Ascending aorta (tissue), 2 donors: ENCODE measurements at places on chromosomes 6 and 20.

DNA sequence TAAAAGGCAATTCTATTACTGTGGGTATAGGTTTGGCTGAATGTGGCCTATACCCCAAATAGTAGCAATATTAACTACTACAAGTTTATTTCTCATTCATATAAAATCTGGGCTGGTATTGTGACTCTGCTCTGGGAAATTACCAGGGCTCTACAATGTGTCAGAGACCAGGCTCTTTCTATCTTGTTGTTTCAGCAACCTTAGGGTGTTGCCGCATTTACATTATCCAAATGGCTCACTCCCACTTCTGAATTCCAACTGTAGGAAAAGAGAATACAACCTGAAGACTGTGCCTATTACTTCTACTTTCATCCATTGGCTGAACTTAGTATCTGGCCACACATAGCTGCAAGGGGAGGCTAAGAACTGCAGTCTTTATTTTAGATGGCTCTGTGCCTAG lies 106.7 kb upstream of the CENPW start:
- no peak for DNase-seq

- no peak for DNase-seq
Observed at GRCh38 chr20:10119336-10119735, 84.5 kb downstream of the ANKEF1 start.

GRCh38 chr6:74573613-74574012 lies 632.2 kb downstream of the COL12A1 start:
- DNase-seq = no peak

GRCh38 chr6:71321314-71321713 lies 32.7 kb downstream of the OGFRL1 start:
- DNase-seq = no peak

GRCh38 chr6:106512048-106512967 lies 117.0 kb downstream of the RTN4IP1 start:
- no peak for DNase-seq

- no peak for DNase-seq
Observed at GRCh38 chr20:1169224-1169623, 15.6 kb downstream of the TMEM74B start.

DNA sequence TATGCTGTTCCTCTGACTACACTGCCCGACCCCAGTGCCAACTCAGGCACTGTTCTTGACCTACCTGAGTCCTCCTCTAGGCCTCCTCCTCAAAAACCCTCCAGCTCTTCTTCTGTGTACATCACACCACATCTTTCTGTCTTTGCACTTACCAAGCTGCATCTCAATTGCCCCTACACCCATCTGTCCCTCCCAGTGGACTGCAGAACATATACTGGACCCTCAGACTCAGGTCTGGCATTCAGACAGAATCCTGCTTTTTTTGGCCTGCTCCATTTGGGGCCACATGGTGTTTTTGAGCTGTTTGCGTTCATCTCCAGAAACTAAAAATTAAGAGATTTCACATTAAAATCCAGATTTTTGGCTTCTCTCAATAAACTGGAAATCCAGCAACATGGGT lies 23.2 kb upstream of the YWHAB start:
- DNase-seq = no peak

- DNase-seq = no peak
Observed at GRCh38 chr6:151747896-151748295, 59.6 kb upstream of the ESR1 start.

- no peak for DNase-seq
Observed at GRCh38 chr6:80029470-80029869, 25.0 kb downstream of the TTK start.

- no peak for DNase-seq
Observed at GRCh38 chr20:62787866-62788265, 8.4 kb upstream of the MRGBP start.
